Vagina (tissue), 2 donors: ENCODE measurements at places on chromosomes 13 and 19. TPM values are rescaled to one million over a fixed set of nuclear protein-coding genes. Genes with fewer than 3 reads are reported as not detected.

GRCh38 chr19:45045671-45046353 lies 7.0 kb downstream of the CLASRP start:
- H3K27me3 ChIP-seq, result no peaks in the 10 kb centered on the region
- no peak overlapping the region for H3K27ac ChIP-seq
- DNase-seq, result no peak
- H3K4me1 ChIP-seq, result peaks cover 76% of the 10 kb centered on the region

- H3K27me3 ChIP-seq, result no peaks in the 10 kb centered on the region
- H3K36me3 ChIP-seq, result no peaks in the 10 kb centered on the region
- DNase-seq, result no peak
- peak overlapping the region; percentile 84 for H3K27ac ChIP-seq
- peaks cover 29% of the 10 kb centered on the region for H3K4me1 ChIP-seq
These were observed 460 bp downstream of the KMT5C start for GRCh38 chr19:55339889-55340783.

- no peak overlapping the region for H3K27ac ChIP-seq
- DNase-seq, result no peak
- peaks cover 35% of the 10 kb centered on the region for H3K36me3 ChIP-seq
- no peaks in the 10 kb centered on the region for H3K27me3 ChIP-seq
These were observed 114.4 kb downstream of the RAB20 start for GRCh38 chr13:110447058-110447511.

DNA sequence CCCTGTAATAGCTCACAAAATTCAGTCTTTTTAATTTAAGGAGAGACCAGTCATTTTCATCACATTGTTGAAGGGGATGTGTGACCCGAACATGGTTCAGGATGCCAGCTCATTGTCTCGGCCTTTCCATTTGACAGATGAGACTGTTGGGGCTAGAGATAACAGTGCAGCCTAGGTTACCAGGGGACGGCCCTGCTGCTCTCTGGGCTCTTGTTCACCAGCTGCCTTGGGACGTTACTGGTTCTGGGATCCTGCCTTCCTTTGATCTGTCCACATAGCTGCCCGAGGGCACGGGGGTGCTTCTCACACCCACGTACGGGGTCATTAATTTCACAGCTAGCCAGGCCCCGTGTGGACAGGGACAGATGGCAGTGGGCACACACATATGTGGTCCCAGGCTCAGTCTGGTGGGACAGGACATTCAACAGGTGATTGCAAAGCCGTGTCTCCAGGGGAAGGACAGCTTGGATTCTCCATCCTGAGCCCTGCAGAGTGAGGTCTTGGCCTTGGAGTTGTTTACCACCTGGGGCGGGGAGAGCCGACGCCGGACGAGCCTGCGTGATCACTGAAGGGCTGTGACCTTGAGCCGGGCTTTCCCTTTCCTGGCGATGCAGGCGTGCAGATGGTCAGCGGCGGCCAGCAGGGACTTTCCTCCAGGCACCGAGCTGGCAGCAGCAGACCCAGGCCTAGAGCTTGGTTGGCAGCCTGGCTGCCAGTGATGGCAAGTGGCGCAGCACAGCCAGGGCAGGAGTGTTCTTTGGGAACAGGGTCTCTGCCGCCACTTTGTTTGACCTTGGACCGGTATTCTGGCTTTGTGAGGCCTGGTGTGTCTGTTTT lies 26.7 kb upstream of the NPAS1 start:
- no peak for DNase-seq
- peaks cover 17% of the 10 kb centered on the region for H3K4me1 ChIP-seq
- no peaks in the 10 kb centered on the region for H3K27me3 ChIP-seq
- no peak overlapping the region for H3K4me3 ChIP-seq
- no peak overlapping the region for H3K27ac ChIP-seq

DNA sequence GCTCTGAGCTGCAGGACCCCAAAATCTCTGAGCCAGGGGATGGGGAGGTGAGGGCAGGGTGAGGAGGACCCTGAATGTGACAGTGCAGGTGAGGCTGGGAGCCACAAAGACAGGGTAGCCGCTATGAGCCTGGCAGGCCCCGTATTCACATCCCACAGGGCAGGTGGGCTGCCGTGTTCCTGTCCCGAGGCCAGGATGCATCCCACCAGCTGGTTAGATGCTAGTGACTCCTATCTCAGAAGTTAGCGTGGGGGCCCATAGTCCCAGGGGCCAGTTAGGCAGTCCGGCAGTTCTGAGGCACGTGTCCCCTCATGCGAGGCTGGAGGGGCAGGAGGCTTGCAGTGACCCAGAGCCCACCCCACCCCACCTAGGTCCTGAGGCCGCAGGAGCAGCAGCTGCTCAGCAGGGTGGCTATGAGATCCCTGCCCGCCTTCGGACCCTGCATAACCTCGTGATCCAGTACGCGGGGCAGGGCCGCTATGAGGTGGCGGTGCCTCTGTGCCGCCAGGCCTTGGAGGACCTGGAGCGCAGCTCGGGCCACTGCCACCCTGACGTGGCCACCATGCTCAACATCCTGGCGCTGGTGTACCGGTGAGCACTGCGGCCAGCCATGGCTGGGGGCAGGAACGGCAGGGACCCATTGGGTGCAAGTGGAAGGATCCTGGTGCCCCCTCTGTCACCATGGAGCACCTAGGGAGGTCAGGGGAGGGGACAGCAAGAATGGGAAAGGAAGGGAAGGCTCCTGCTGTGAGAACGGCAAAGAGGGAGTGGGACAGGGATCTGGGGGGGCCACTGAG lies 7.2 kb downstream of the KLC3 start:
- no peaks in the 10 kb centered on the region for H3K27me3 ChIP-seq
- DNase-seq, result no peak
- peaks cover 7% of the 10 kb centered on the region for H3K4me1 ChIP-seq
- H3K27ac ChIP-seq, result no peak overlapping the region
- no peaks in the 10 kb centered on the region for H3K36me3 ChIP-seq

- H3K27ac ChIP-seq, result no peak overlapping the region
- no peak for DNase-seq
- H3K4me1 ChIP-seq, result no peaks in the 10 kb centered on the region
These were observed 182.5 kb upstream of the OBI1 start for GRCh38 chr13:78841358-78841963.

- H3K4me1 ChIP-seq, result peaks cover 47% of the 10 kb centered on the region
- H3K4me3 ChIP-seq, result no peak overlapping the region
- no peaks in the 10 kb centered on the region for H3K36me3 ChIP-seq
These were observed 9.2 kb downstream of the PAN3 start for GRCh38 chr13:28147495-28147894.

- H3K27ac ChIP-seq, result no peak overlapping the region
- H3K27me3 ChIP-seq, result no peaks in the 10 kb centered on the region
- no peaks in the 10 kb centered on the region for H3K4me1 ChIP-seq
- no peak for DNase-seq
- H3K4me3 ChIP-seq, result no peak overlapping the region
These were observed 27.4 kb upstream of the TIMM44 start for GRCh38 chr19:7970716-7971448.

Gene TMEM255B
- total RNA-seq, result 6.4 TPM

Gene COL5A3
- total RNA-seq, result 13.3 TPM

Gene FGF21
- total RNA-seq, result not detected

Gene GJB2
- 217 TPM for total RNA-seq

Gene CEACAM20
- not detected for total RNA-seq

Gene CEACAM1
- total RNA-seq, result 24.3 TPM
